ENCODE measurements at places on chromosomes 7 and 10.

GRCh38 chr10:86373828-86374227 is 7.2 kb upstream of the GRID1 start:
- DNase-seq = no peak

DNA sequence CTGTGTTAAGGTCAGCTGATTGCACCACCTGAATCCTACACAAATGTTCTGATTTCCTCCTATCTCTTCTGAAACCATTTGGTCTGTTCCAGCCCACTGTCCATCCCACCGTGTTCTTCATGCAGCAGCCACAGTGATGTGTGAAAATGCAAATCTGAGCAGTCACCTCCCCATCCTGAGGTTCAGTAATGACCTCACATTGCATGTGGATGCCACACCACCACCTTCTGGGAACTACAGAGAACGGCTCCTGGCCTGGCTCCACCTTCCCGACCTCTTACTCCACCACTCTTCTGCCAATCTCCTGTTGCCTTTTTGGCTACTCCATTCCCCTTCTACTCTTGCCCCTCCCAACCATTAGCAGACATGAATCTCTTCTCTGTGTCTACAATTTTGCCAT is 244.4 kb downstream of the TNS3 start:
- no peak for DNase-seq

- DNase-seq = no peak
Measured at GRCh38 chr10:78702186-78702585, 366.6 kb upstream of the ZMIZ1 start.

GRCh38 chr7:66869660-66870450 is 51.2 kb upstream of the TMEM248 start:
- no peak for DNase-seq

GRCh38 chr10:5566614-5567013 is 41.9 kb downstream of the CALML3 start:
- DNase-seq = no peak

GRCh38 chr10:69638642-69639041 is 8.6 kb downstream of the FAM241B start:
- DNase-seq = no peak

Data from HL-60 (cell line).